Astrocyte (in vitro differentiated cells and primary cell): ENCODE measurements at places on chromosomes 3 and 15.
A peak's percentile ranks its signal among the peaks of the same experiment; 100 is the strongest.

GRCh38 chr3:7512048-7512447 lies 651.1 kb downstream of the GRM7 start:
- no peak for DNase-seq
- H3K4me1 ChIP-seq: peaks cover 8% of the 10 kb centered on the region
- no peak overlapping the region for H3K4me3 ChIP-seq
- H3K27me3 ChIP-seq: no peaks in the 10 kb centered on the region
- no peak overlapping the region for H3K27ac ChIP-seq
- H3K36me3 ChIP-seq: no peaks in the 10 kb centered on the region

DNA sequence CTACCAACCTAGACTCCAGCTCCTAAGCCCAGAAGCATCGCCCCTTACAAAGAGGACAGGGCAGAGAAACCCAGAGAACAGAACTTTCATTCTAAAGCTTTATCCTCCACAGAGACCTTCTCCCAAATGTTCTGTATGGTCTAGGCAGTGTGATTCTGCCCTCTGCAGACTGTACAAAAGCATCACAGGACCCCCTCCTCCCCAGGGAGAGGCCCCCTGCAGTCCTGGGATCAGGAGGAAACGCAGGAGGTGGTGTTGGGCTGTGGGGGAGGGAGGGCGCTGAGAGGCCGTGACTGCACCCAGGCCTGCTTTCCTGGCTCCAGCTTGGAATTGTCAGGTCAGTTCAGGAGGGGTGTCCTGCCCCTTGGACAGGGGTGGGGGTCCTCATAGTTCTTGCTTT lies 101.3 kb downstream of the DGKG start:
- H3K27me3 ChIP-seq: no peaks in the 10 kb centered on the region
- no peak overlapping the region for H3K4me3 ChIP-seq
- no peak for DNase-seq
- no peaks in the 10 kb centered on the region for H3K36me3 ChIP-seq

DNA sequence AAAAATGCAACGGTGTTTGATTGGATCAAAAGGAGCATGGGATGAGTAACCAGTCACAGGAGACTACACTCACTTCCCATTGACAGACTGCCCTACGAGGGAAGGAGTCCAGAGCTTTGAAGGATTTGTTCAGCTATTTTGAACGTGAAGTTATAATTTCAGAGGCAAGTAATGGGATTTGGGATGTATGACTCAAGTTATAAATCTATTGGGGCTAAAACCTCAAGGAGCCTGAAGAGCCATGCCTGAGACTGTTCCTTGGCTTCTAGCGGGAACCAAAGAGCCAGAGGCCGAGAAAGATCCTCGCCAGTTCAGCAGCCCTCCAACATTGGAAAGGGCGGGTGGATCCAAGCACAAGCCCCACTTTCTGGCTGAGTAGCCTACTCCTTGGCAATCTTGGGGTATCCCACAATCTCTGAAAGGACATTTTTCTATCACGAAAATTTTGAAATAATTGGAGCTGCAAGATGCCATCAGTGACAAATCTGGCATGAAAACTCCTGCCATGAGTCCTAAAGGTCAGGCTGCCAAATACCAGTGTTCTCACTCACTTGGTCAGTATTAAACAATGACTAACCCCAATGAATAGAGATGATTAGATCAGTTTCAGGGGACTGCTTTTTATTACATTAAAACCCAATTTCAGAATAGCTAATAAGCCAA lies 48.6 kb upstream of the SLCO2A1 start:
- no peaks in the 10 kb centered on the region for H3K4me1 ChIP-seq
- H3K36me3 ChIP-seq: no peaks in the 10 kb centered on the region
- no peak for DNase-seq
- peaks cover 2% of the 10 kb centered on the region for H3K27me3 ChIP-seq
- no peak overlapping the region for H3K4me3 ChIP-seq

DNA sequence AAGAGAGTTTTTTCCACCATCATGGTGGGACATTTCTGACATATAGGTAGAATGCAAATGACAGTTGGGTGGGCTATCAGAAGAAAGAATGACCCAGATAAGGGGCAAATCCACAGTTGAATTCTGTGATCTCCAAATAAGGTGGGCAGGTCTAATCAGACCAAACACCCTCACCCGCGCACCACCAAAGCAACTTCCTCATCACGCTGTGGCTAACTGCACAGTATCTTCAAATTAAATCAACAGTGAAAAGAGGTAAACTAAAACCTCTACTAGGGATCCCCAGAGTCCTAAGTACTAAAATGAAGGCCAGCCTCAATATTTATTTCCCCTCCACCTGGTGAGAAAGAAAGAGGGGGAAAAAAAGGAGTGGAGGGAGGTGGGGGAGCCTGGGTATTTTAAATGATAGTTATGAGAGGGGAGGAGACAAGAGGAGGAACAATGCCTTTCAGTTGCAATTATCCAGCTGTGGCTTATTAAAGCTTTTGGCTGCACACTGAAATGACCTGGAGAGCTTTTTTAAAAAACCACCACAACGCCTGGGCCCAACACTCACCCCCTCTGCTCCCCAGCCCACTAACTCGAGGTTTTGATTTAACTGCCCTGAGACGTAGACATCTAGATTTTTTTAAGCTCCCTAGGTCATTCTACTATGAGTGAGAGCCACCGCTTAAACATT lies 61.0 kb downstream of the LRIG1 start:
- H3K27me3 ChIP-seq: no peaks in the 10 kb centered on the region
- H3K4me1 ChIP-seq: peaks cover 41% of the 10 kb centered on the region
- no peak for DNase-seq
- no peaks in the 10 kb centered on the region for H3K36me3 ChIP-seq
- H3K27ac ChIP-seq: no peak overlapping the region

- DNase-seq: peak; percentile 16
- H3K36me3 ChIP-seq: no peaks in the 10 kb centered on the region
- no peak overlapping the region for H3K4me3 ChIP-seq
- no peak overlapping the region for H3K27ac ChIP-seq
- H3K4me1 ChIP-seq: no peaks in the 10 kb centered on the region
- H3K27me3 ChIP-seq: no peaks in the 10 kb centered on the region
Measured at GRCh38 chr3:62768896-62769295, 106.3 kb downstream of the CADPS start.

DNA sequence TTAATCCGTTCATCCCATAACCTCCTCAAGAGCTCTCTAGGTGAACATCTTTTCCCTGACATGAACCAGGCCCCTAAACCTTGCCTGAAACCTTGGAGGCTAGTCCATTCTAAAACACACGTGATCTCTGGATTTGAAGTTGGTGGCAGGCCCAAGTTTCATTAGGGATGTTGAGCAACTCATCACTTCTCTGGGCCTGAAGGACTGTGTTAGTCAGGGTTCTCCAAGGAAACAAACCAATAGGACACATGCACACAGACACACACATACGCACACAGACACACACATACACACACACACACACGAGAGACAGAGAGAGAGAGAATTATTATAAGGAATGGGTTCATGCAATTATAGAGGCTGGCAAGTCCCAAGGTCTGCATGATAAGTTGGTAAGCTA lies 31.9 kb downstream of the ACAN start:
- no peaks in the 10 kb centered on the region for H3K27me3 ChIP-seq
- no peak overlapping the region for H3K4me3 ChIP-seq
- no peaks in the 10 kb centered on the region for H3K36me3 ChIP-seq
- no peak overlapping the region for H3K27ac ChIP-seq
- H3K4me1 ChIP-seq: peaks cover 3% of the 10 kb centered on the region
- no peak for DNase-seq

- H3K36me3 ChIP-seq: no peaks in the 10 kb centered on the region
- no peak overlapping the region for H3K4me3 ChIP-seq
- DNase-seq: peak; percentile 81
- peaks cover 6% of the 10 kb centered on the region for H3K4me1 ChIP-seq
- no peak overlapping the region for H3K27ac ChIP-seq
- peaks cover 2% of the 10 kb centered on the region for H3K27me3 ChIP-seq
Measured at GRCh38 chr15:70289191-70289955, 191.7 kb upstream of the TLE3 start.

DNA sequence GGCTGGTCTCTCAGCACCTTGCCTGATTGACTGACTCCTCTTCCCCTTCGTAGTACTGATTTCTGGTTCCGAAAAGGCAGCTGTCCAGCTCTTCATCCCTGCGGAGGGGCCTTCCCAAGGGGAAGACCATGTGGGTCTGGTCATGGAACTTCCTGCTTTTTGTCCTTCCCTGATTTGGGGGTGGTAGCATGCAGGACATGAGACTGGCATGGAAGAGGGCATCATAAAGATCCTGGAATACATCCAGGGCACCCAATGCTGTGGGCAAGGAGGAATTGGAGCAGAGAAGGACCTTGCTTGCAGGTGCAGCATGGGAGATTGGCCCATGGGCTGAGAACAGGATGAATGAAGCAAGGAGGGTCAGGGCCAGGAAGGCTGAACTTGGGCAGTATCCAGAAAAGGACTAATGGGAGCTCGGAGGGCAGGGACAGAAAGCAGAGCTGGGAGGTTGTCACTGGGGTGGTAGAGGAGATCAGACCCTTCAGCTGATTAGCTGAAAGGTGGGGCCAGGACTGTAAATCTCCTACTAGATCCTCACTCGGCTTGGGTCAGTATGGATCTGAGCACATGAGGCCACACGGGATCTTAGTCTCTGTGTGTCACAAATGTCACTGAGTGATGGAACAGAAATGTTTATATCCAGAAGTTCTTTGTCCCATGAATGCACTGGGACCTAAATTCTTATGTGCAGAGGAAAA lies 59.5 kb downstream of the AMOTL2 start:
- peaks cover 74% of the 10 kb centered on the region for H3K4me1 ChIP-seq
- no peaks in the 10 kb centered on the region for H3K36me3 ChIP-seq
- H3K4me3 ChIP-seq: no peak overlapping the region
- DNase-seq: no peak

DNA sequence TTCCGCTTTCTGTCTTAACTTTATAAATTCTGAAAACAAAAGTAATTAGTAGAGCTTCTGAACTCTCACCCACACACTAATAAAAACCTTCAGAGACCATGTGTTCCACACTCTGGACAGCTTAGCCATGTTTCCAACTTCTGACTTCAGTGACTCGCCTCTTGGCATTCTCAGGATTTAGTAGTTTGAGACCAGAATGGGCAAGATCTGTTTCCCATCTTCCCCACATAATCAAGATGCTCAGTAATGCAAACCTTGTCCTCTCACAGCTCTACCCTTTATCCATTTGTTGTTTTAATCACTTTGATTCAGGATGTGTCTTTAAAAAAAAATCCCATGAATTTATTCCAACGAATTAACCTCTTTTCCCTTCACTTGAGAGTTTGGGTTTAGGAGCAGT lies 166.6 kb upstream of the SLC24A5 start:
- H3K36me3 ChIP-seq: no peaks in the 10 kb centered on the region
- no peaks in the 10 kb centered on the region for H3K4me1 ChIP-seq
- H3K4me3 ChIP-seq: no peak overlapping the region
- DNase-seq: no peak
- H3K27me3 ChIP-seq: peaks cover 2% of the 10 kb centered on the region
- no peak overlapping the region for H3K27ac ChIP-seq

DNA sequence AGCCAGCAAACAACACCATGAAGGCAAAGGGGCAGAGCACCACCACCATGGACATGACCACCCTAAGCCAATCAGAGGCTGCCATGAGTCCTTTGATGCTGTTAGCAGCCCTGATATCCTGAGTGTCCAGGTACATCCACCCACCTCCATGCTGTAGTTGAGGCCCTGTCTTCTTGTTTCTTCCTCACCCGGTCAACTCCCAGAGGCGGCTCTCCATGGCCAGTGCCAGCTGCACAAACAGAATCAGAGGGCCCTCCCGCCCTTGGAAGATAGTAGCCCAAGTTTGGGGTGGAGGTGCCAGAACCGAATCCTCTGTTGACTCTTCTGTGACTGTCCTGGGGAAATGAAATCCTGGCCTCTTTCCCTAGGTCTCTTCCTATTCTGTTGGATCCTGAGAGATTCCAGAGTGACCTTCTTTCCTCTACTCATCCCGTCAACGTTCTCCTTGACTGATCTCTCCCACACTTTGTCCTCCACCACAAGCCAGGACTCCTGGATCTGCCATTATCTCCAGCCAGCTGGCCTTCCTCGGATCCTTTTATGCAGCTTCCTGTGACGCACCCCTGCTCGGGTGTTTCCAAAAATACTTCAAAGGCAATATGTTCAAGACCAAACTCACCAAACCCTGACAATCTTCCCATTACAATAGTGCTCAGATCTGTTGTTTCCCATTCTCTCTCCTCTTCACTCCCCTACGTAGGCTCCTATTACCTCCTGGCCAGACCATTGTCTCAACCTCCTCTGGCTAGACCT lies 45.4 kb upstream of the DLG1 start:
- H3K4me3 ChIP-seq: no peak overlapping the region
- peaks cover 4% of the 10 kb centered on the region for H3K4me1 ChIP-seq
- H3K36me3 ChIP-seq: no peaks in the 10 kb centered on the region
- H3K27ac ChIP-seq: no peak overlapping the region
- DNase-seq: no peak

- DNase-seq: no peak
- no peak overlapping the region for H3K27ac ChIP-seq
- no peaks in the 10 kb centered on the region for H3K36me3 ChIP-seq
- no peak overlapping the region for H3K4me3 ChIP-seq
Measured at GRCh38 chr3:194541483-194541882, 54.7 kb upstream of the ATP13A3 start.

DNA sequence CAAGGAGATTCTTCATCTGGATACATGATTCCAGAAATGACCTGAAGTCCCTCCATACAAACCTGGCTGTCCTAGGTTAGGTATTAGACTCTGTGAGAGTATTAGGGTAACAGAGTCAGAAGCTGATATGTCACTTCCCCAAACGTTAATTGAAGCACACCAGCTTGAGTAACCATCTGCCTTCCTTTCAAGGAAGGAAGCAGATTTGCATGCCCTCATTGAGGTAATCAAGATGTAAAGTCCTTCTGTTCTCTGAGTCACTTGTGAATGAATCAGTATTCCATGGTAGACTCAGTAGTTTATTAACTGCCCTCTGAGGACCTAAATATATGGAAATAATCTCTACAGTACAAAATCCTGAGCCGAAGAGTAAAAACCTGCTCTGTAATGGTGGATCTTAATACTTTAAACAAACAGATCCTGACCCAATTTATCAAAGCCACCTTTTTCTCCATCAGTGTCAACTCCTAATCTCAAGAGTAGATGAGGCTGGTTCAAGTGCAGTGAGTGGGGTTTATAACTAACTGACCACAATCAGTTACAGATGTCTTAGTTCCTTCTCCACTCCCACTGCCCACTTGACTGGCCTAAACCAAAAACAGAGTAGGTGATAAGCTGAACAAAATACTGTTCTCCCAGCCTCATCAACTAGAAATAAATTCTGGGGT lies 246.2 kb upstream of the CHRM5 start:
- peak overlapping the region; percentile 41 for H3K27ac ChIP-seq
- no peaks in the 10 kb centered on the region for H3K36me3 ChIP-seq
- no peaks in the 10 kb centered on the region for H3K27me3 ChIP-seq
- H3K4me3 ChIP-seq: no peak overlapping the region
